ENCODE measurements at places on chromosomes 12 and 14.
A peak's percentile ranks its signal among the peaks of the same experiment; 100 is the strongest.

DNA sequence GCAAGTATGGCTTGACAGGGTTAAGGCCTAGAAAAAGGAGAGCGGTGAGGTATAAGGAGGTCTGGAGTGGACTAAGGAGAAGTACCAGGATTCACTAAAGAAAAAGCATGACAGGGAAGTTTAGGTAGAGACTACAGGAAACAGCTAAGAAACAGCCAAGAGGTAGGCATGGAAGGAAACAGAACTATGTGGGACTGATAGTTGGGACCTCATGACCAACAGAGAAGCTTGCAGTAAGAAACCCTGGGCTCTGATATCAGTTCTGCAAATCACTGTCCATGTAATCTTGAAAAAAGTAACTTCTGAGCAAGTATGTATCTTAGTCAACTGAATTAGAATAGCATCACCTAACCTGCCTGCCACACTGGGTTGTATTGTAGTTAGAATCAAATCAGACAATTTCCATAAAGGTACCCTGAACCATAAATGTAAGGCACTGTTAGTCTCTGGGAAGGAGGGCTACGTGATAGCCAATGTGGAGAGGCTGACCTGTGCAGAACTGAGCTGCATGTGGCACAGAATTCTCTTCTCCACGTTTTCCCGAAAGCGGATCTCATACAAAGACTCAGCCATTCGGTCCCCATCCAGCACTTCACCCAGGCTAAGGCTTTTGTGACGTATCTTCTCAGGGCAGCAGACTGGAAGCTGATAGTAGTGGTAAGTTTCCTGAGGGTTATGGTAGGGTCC lies 912 bp downstream of the TM9SF1 start:
- no peak for DNase-seq

GRCh38 chr12:121767525-121768016 lies 25.9 kb downstream of the RHOF start:
- peak; percentile 82 for DNase-seq

DNA sequence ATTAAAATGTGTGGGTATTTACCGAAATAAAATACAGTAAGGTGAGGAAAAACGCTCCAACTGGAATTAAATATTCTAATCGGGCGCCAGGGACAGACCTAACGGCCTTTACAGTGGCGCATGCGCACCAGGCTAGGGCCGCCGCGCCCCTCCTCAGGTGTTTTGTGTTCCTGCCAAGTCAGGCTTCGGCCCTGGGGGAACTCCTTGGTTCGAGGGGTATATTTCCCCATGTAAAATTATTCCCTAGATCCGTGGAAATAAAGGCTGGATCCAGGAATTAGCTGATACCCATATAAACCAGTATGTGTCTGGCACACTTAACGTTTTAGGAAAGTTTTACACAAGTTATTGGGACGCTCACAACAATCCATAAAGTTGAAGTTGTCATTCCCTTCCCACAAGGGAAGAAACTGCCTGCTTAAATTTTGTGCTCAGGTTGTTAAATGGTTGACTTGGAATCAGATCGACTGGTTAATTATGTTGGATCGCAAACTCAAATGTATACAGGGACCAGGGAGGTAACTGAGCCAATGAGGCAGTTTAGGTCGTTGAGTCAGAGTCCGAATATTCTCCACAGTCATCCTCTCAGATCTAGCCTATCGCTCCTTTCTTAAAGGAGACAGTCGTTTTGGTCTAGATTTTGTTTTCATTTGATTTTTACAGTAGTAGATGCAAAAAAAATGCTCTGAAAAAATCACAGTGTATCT lies 621 bp upstream of the ANAPC7 start:
- DNase-seq: peak; percentile 88

DNA sequence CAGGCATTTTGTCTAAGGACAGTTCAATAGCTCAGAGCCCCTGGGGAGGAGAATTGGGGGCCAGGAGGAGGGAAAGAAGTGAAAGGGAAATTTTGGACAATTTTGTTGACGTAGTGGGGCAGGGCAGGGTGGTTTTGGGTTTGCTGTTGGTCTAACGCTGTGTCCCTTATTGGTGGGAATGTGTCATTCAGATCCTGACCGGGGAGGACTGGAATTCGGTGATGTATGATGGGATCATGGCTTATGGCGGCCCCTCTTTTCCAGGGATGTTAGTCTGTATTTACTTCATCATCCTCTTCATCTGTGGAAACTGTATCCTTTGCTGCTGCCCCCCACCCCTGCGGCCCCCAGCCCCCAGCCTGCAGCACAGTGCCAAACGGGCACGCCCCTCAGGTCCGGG lies 212.1 kb upstream of the FKBP4 start:
- peak; percentile 24 for DNase-seq

GRCh38 chr12:109581856-109582255 lies 8.3 kb downstream of the MVK start:
- no peak for DNase-seq

DNA sequence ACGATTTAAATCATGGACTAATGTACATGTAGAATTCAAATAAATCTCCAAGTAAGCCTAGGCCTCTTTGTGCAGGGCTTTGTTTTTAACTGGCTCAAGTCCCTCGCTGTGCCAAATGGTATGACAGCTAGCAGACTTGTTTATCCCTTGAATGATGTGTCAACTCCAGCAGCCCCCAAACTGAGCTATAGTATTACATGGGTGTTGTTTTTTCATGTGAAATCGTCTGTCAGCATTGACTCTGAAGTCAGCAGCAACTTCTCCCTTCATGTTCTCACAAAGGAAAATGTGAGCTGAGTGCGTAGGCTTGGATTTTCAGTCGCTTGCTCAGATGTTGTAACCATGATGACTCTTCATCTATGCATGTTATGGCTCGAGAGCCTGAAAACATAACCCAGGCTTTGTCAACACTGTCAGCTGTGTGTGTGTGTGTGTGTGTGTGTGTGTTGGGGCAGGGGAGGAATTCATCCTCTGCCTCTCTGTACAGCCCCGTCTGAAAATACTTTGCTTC lies 73.3 kb downstream of the PTHLH start:
- DNase-seq: peak; percentile 86

DNA sequence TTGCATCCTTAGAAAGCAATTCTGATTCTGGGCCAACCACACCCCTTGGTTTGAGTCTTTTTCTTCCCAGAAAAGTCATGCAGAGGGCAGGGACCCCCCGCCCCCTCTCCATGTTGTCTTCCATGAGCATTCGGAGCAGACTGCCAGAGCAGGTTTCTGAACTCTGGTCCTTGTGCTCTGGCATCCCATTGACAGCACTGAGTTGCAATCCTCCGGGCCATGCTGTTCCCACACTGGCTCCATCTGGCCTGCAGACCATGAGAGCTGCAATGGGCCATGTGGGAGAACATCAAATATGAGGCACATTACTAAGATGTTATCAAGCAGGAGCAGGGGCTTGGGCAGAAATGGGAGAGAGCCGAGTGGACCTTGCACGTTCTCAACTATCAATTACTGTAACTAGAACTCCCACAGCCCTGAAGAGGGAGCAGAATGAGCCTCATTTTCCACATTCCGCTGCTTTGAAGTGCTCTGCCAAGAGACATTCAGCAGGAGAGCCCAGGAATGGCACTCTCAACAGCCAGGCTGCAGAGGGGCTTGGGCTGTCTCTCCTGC lies 157.4 kb downstream of the STXBP6 start:
- no peak for DNase-seq

DNA sequence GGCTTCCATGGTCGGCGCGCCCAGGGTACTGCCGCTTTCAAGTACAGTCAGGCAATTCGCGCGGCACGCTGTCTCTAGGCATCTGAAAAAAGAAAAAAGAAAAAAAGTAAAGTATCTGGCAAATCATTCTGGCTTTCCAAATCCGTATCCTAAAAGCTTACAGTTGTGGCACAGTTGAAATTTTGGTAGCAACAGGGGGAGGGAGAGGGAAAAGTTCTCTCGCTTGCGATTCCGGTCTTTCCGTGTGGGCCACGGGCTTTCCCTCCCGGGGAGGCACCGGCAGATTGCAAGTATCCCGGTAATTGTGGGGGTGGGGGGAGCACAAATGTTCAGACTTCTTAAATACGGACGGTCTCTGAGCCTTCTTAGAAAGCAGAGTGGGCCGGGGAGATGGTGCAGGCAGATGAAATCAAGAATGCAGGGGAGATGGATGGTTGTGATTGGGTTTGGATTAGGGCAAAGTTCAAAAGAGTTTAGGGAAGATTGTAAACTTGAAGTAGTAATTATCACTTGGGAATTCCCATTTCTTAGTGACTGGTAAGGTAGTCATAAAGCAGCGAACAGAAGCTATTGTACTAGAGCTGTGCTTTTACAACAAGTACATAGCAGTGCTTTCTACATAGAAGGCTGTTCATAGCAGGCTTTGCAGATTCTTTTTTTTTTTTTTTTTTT lies 1.2 kb downstream of the SOCS2 start:
- DNase-seq: peak; percentile 9

- no peak for DNase-seq
Measured at GRCh38 chr12:28327722-28328121, 137.5 kb downstream of the CCDC91 start.

- DNase-seq: peak; percentile 60
Measured at GRCh38 chr14:87745507-87746118, 247.4 kb downstream of the GALC start.

DNA sequence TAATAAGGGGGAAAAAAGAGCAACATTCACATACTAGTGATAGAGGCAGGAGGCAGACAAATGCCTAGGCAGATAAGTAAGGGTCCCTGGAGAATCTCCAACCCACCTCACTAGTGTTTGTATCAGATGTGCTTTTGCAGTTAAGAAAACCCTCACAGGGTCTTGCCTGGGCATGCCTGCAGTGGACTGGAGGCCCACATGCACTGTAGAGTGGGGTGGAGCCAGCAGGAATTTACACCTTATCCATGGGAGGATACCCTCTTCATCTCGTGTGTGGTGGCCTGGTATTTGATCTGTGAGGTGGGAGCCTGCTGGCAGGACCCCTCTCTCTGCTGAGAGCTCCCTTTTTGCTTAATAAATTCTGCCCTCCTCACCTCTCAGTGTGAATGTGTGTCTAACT lies 238.0 kb upstream of the SLC16A7 start:
- no peak for DNase-seq

- no peak for DNase-seq
Measured at GRCh38 chr12:83739607-83740006, 1052.9 kb downstream of the TMTC2 start.

DNA sequence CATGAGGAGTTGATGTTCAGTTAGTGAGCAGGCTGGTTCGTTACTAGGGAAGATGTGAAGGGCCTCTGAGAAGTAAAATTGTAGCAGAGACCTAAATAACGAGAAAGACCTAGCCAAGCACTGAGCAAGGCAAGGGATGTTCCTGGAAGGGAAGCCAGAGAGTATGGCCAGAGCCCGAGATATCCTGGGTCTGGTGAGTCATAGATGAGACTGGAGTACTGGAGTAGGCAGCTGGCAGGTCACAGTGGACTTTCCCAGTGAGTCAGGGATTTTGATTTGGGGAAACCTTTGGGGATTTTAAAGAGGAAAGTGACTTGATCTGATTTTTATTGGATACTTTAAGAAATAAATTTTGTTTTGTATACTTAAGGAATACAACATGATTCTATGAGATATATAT lies 369.0 kb downstream of the DIO2 start:
- peak; percentile 79 for DNase-seq

- peak; percentile 70 for DNase-seq
Measured at GRCh38 chr14:74604911-74605310, 7.1 kb downstream of the LTBP2 start.

GRCh38 chr12:31246470-31246850 lies 79.5 kb downstream of the SINHCAF start:
- peak; percentile 48 for DNase-seq

GRCh38 chr14:54337314-54337713 lies 59.5 kb upstream of the CDKN3 start:
- no peak for DNase-seq

DNA sequence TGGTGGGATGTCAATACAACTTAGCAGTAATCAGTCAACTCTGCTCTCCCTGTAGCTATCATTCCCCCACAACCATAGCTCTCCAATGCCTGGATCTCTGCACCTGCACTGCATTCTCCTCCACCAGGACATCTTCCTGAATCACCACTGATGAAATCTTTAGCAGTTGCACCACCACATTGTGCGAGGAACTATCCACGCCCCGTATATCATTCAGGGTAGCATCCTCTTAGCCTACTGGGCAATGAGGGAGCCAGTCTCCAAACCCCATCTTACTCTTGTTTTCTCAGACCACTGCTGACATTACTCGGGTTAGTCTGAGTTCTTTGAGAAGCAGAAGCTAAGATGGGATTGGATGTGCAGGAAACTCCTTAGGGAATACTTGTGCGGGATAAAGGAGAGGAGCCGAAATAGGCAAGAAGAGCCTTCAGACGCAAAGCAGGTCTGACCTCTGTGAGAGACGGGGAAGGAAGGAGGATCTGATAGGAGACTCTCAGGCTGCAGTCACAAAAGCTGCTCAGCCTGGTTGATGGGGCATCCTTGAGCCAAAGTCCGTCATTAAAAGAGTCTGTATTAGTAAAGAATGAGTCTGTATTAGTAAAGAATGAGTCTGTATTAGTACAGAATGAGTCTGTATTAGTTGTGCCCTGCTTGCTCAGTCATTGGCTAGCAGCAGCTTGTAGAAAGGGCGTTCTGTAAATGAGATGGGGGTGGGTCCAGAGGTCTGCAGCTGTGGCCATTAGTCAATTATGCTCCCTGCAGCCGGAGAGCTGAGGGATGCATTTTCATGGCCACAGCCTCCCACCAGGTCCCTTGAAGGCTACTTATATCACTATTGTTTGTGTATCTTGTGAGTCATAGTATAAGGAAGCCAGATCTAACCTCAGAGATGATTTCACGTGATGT lies 49.6 kb upstream of the RASSF3 start:
- DNase-seq: peak; percentile 82

GRCh38 chr12:121580959-121581685 lies at the start of gene KDM2B:
TSS of gene KDM2B (minus strand) at chr12:121581023. CDS start at chr12:121580911, 112 bp downstream.
- DNase-seq: no peak

- DNase-seq: no peak
Measured at GRCh38 chr12:127107744-127108143, 1159.2 kb upstream of the TMEM132C start.

GRCh38 chr12:59734371-59734770 lies 138.5 kb downstream of the SLC16A7 start:
- DNase-seq: no peak

DNA sequence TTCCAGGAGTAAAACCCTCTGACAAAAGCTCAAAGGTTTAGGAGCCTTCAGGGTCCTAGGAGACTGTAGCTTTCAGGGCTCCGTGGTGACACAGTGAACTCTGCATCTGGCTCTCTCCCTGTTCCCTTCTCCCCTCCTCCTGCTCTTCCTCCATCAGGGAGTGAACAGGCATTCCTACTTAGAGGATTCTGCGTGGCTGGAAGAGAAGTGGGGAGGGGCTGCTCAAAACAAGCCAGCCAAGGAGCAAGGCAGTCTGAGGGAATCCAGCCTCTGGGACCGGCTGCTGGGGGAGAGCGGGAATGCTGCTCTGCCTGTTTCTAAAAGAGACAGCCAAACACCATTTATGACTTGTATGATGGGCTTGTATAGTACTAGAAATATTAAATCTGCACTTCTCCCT lies 49.5 kb downstream of the RBMS2 start:
- DNase-seq: no peak

DNA sequence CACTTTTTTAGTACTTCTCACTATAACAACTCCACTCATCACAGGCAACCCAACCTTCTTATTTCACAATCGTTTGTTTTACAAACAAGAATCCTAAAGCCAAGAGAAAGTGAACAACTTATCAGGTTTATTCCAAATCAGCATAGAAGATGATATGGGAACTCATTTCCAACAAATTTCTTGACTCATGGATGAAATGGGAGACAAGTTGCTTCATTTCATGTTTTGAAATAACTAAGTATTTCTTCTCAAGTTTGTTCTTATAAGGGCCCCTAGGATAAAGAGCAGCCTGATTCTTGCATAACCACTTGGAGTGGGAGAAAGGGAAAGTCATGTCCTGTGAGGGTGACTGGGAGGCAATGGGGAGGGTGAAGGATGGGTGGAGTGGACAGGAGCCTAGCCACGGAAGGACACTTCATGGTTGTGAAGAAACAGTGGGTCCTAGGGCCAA lies 168.3 kb downstream of the DUSP6 start:
- peak; percentile 70 for DNase-seq

GRCh38 chr12:17459214-17459613 lies 630.8 kb downstream of the RERGL start:
- no peak for DNase-seq

Measured in GM03348 (cell line).